A549 treated with GW870086 at 1 μM for 4 hours (cell line): ENCODE measurements at places on chromosomes 12 and 14. TPM values are rescaled to one million over a fixed set of nuclear protein-coding genes. Genes with fewer than 3 reads are reported as not detected.

Gene GPR84
- total RNA-seq: not detected in 5 replicates

Gene SIRT4
- 0.48 to 1.7 TPM (median 0.76 TPM) in 5 replicates for total RNA-seq

Gene FAIM2
- 0.28 TPM in 1 of 5 replicates, not detected in the others for total RNA-seq

Gene PLCZ1
- total RNA-seq: not detected in 5 replicates

Gene PRIMA1
- 0.22 to 0.35 TPM (median 0.31 TPM) in 5 replicates for total RNA-seq

Gene LBHD2
- not detected in 5 replicates for total RNA-seq
